ENCODE measurements at places on chromosomes 4 and X. TPM values are rescaled to one million over a fixed set of nuclear protein-coding genes. Genes with fewer than 3 reads are reported as not detected.
A peak's percentile ranks its signal among the peaks of the same experiment; 100 is the strongest.

- no peak for DNase-seq
Observed at GRCh38 chr4:41095192-41095872, 119.0 kb downstream of the APBB2 start.

DNA sequence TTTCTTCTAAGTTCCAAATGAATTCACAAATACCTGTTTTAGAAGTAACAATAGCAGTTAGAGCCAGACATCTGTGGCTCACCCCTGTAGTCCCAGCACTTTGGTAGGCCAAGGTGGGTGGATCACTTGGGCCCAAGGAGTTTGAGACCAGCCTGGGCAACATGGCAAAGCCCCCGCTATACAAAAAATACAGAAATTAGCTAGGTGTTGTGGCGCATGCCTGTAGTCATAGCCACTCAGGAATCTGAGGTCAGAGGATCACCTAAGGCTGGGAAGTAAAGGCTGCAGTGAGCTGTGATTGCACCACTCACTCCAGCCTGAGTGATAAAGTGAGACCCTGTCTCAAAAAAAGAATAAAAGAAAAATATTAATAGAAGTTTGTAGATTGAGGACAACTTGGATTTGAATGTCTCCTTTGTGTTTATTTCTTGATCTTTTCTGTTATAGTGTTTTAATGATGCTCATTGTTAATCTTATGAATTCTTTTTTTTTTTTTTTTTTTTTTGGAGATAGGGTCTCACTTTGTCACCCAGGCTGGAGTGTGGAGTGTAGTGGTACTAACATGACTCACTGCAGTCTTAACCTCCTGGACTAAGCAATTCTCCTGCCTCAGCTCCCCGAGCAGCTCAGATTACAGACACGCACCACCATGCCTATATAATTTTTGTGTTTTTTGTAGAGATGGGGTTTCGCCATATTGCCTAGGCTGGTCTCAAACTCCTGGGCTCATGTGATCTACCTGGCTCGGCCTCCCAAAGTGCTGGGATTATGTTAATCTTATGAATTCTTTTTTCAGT, 30.7 kb upstream of the RAPGEF2 start:
- DNase-seq: no peak

- no peak for DNase-seq
Observed at GRCh38 chr4:61540944-61541343, 340.8 kb downstream of the ADGRL3 start.

ETDA gene
- total RNA-seq: not detected

DNA sequence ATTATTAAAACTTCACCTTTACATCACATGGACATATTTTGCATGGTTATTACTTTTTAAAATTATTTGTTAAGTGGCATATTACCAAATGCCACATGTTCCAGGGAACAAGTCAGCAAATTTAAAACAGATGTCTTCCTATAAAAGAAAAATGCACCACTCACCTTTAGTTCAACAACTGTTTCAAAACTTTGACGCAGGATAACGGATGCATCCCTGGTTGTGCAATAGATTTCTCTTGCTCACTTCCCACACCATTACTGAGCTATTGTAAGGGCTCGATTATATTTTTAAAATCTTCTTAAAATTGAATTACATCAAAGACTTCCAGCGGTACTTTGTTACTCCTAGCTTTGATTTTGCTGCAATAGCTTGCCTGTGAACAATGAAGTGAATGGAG, 93.0 kb upstream of the ARHGAP24 start:
- DNase-seq: peak; percentile 76

Data from fibroblast of villous mesenchyme (primary cell).